NCI-H524 (cell line): ENCODE measurements at places on chromosomes 6 and 20.

DNA sequence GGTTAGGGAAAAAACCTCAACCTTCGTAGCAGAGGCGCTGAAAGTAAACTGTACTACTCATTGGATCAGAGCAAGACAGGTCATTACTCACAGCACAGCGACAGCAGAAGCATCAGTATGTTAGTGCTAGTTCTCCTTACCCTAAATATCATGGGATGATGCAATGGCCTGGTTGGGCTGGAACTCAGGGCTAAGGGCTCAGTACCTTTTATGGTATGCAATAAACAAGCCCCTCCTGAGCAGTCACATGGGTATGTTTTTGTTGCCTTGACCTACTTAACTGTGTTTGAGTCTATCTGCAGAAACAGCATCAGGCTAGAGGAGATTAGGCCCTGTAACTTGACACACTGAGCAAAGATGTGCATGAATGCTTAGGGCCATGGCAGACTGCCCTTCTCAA lies 369.4 kb upstream of the IMPG1 start:
- peak; percentile 2 for DNase-seq

GRCh38 chr6:132192631-132193030 lies 208.6 kb downstream of the MOXD1 start:
- no peak for DNase-seq

DNA sequence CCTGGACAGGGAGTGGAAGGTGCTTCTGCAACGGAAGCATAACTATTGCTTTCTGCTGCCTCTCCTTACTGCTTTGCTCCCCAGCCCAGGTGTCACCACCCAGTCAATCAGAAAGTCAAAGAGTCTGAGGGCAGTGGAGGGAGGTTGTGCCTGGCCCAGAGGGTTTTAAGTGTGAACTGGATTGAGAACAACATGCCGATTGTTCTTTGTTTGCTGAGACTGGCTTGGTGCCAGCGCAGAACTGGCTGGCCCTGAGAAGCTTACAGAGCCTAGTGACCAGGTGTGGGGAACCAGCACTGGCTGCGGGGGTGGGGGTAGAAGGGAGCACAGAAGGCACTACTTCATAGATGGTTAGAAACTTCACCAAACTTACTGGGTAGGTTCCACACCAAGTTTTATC lies 31.1 kb upstream of the ENPP4 start:
- DNase-seq: no peak

GRCh38 chr6:30487926-30488325 lies 1.4 kb upstream of the HLA-E start:
- no peak for DNase-seq

DNA sequence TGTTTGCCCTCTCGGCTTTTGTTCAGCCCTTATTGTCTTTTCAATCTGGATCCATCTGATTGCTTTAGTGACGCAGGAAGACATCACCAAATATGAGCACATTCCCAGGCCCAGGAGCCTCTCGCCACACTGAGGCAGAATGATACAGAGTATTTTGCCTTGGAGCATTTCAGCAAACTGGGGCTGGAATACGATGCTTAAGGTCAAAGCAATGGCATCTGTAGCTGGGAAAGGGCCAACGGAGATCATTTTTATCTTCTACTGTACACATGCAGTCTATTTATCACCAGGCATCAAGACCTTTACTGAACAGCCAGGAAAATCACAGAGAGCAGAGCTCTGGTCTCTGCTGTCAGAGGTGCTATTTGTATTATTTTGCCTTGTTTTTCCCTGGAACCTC lies 655.3 kb downstream of the RNF144B start:
- no peak for DNase-seq

DNA sequence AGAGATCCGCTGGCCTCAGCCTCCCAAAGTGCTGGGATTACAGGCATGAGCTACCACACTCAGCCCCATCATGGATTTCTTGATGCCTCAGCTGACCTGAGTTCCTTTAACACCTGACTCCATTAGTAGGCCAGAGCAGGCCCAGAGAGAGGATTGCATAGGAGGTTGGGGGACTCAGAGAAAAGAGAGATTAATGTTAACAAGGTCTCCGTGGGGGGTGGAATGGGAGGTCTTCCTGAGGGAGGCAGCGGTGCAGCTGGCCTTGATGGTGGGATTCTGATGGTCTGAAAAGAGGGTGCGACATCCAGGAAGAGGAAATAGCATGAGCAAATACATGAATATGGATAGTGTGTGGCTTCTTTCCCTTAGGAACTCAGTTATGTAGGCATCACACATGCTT lies 9.9 kb downstream of the SGK2 start:
- DNase-seq: no peak

GRCh38 chr6:166167801-166168615 lies at the start of gene TBXT:
Gene TBXT, minus strand, starts transcription at chr6:166167851. Its CDS starts 260 bp downstream, at chr6:166167591.
- DNase-seq: peak; percentile 40

DNA sequence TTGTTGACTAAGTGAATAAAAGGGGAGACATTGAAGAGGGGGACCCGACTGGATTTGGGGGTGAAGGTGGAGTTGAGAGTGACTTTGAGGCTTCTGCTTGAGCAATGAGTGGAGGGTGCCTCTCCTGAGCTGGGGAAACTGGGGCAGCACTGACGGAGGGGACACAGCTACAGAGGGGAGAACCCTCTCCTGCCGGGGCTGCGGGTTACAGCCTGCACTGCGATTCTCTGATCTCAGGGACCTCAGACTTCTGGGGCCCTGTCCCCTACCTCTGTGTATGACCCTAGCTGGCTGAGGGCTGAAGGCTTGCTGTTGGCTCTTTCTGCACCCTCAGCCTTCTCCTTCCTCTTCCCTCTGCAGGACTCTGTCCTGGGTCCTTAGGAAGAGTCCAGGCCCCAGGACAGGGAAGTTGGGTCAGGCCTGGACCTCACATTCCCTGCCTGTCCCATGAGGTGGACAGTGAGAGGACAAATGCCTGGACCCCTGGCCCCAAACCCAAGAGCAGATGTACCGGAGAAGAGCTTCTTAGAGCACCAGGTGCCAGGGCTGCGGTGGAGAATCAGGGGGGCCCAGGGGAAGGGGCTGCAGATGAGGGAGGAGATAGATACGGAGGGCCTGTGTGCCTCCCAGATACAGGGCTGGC lies 13.7 kb upstream of the FAM110A start:
- no peak for DNase-seq

- no peak for DNase-seq
Observed at GRCh38 chr20:25314497-25315417, 66.9 kb downstream of the PYGB start.

GRCh38 chr6:29909985-29910384 lies 32.3 kb upstream of the HLA-A start:
- DNase-seq: no peak

DNA sequence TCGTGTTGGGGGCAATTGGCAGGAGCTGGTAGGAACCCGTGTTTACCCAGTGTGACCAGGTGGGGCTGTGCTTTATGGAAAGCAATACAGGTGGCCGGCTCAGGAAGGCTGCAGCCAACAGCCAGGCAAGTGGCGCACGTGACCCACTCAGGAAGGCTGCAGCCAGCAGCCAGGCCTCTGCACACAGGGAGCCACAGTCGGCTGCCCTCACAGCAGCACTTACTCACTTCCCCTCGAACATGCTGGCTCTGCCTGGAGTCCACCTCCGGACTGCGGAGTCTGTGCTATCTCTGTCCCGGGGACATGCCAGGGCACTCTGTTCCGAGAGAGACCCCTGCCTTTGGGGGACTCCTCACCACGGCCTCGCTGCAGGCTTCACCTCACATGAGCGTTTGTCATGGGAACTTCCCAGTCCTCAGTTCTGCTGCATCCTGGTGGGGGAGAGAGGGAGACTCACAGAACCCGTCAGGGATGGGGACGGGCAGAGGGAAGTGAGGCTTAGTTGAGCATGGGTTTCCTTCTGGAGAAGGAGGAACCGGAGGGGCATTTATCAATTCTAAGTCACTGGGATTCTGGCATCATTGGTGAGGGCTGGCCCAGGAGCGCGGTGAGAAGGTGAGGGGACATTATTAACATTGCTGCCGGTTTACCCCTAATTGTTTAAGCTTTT lies 76.8 kb downstream of the TTLL2 start:
- no peak for DNase-seq

DNA sequence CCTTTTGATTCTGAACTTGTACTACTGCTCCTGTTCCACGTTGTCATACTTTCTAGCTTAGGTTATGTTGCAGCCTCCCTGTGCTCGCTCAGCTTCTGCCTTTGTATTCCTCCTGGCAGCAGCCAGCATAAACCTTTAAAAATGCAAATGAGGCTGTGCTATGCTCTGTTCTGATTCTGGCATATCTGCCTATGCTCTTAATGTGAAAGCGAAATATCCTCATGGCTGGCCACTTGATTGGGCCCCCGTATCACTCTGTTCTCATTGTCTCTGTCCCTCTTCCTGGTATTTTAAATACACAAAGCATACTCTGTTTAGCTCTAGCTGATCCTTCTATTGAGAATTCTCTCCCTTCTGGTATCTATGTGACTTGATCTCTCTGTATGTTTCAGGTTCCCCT lies 139.0 kb downstream of the JARID2 start:
- no peak for DNase-seq

GRCh38 chr20:6604179-6604578 lies 163.3 kb upstream of the BMP2 start:
- DNase-seq: no peak

DNA sequence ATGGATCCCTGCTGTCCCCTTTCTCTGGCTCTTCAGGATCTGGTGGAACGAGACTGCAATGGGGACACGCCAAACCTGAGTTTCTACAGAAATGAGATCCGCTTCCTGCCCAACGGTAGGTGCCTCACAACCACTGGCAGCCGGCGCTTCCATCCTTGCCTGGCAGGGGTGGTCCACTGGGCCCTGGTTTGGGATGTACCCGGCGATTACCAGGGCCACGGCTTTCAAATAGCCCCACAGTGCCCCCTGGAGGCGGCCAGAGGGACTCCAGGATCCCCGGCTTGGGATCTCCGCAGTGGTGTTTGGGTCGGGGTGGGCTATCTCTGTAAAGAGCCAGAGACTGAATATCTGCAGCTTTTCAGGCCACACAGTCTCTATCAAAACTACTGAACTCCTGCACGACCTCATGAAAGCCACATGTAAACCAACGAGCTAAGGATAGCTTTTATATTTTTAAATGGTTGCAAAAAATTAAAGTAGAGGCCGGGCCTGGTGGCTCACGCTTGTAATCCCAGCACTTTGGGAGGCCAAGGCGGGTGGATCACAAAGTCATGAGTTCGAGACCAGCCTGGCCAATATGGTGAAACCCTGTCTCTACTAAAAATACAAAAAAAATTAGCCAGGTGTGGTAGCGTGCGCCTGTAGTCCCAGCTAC lies 3.7 kb downstream of the OGFR start:
- peak; percentile 56 for DNase-seq

GRCh38 chr6:116011520-116011919 lies 49.2 kb downstream of the FRK start:
- DNase-seq: no peak

- DNase-seq: no peak
Observed at GRCh38 chr6:71649915-71650314, 236.4 kb upstream of the RIMS1 start.

DNA sequence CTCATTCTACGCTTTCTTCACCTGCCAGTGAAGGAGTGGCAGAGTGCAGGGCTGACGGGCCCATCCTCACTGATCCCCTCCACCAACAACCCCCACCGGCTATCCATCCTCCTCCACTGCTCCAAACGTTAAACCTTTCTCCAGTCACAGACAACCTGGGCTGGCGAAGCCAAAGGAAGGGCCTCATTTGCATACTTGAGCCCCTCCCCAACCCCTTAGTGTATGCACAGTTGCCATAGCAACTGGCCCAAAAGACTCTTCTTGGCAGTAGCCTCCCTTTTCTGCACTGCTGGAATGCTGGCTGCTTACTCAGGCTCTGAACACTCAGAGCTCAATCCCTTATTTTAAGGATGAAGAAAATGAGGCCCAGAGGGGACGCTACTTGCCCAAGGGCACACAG lies 130.3 kb downstream of the GRM4 start:
- no peak for DNase-seq

DNA sequence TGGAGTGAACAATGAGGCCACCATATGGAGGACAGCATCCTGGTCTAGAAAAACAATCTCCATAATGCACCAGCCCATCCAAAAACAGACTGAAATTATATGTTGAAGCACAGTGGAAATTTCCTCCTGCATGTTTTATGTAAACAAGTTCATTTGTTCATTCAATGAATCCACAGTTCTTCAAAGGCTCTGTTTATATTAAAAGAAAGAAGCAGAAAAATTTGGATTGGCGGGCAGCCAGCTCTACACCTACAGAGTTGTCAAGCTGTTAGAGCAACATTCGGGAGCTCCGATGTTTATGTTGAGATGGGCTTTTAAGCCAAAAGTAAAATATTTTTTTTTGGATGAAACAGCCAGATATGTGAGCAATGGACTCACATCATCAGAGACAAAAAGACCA lies 395.3 kb upstream of the SULF2 start:
- DNase-seq: no peak

DNA sequence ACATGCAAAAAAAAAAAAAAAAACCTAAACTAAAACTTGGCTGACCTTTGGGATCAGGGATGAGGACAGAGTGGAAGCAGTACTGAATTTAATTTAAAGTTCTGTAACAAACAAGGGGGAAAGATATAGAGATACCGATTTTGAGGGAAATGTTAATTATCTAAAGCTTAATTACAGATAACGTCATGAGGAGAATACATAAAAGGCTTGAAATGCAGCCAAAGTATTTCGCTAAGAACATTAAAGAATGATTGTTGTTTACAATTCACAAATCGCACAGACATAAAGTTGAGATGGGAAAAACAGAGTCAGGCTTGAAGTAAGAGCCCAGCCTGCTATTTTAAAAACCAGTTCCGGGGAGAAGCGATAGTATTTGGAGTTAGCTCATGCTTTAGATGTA lies 208.0 kb upstream of the SASH1 start:
- DNase-seq: no peak

DNA sequence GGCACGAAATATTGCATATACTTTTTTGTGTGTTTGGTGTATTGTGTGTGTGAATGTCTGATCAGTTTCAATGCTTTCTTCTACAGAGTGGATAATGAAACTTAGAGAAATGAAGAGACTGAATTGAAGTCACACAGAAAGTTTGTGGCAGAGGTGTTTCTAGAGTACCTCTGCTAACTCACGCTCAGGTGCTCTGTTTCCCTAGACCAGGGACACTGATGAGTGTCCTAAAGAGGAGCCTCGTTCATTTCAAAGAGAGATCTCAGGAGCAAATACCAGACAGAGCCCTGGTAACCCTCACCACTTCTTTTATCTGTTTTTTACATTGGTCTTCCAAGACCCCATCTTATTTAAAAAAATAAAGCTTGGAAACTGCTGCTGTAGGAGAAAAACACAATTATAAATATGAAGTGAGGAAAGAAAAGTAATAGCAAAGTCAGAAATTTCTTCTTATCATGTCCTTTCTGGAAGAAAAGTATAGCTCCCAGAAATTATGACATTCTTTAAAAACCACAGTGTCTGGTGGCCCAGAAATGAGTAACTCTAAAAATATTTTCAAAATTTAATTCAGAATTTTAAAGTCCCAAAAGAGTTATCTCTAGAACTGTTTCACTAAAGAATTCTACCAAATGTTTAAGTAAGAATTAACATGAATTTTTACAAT lies 720.6 kb downstream of the RFPL4B start:
- no peak for DNase-seq
